ENCODE measurements at places on chromosomes 6 and 20. TPM values are rescaled to one million over a fixed set of nuclear protein-coding genes. Genes with fewer than 3 reads are reported as not detected.

- peaks cover 15% of the 10 kb centered on the region for H3K4me1 ChIP-seq
- no peak overlapping the region for H3K4me3 ChIP-seq
- peaks cover 37% of the 10 kb centered on the region for H3K36me3 ChIP-seq
- H3K27me3 ChIP-seq: peaks cover 1% of the 10 kb centered on the region
- no peak for DNase-seq
Measured at GRCh38 chr6:3019065-3019464, 19.4 kb downstream of the NQO2 start.

DNA sequence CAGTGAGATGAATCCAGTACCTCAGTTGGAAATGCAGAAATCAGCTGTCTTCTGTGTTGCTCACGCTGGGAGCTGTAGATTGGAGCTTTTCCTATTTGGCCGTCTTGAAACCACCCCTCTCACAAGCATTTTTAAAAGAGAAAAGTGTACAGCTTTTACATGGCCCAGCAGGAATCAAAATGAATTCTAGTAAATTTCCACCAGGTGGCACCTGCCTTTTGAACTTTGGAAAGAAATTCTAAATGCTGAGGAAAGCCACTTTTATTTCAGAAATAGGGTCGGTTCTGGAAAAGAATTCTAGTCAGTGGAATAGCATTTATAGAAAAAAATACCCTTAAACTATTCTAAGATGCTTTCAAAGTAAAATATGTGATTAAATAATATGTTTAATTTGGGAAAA is 647.8 kb downstream of the CD109 start:
- no peaks in the 10 kb centered on the region for H3K36me3 ChIP-seq
- no peak overlapping the region for H3K27ac ChIP-seq
- peak; percentile 8 for DNase-seq
- no peaks in the 10 kb centered on the region for H3K4me1 ChIP-seq

GRCh38 chr20:50335866-50336265 is 145.2 kb downstream of the CEBPB start:
- peaks cover 68% of the 10 kb centered on the region for H3K4me1 ChIP-seq
- no peak for DNase-seq
- peaks cover 4% of the 10 kb centered on the region for H3K27me3 ChIP-seq
- no peaks in the 10 kb centered on the region for H3K36me3 ChIP-seq
- peak overlapping the region; percentile 32 for H3K27ac ChIP-seq

CASS4 gene
- 0.50 TPM for total RNA-seq

GHRH gene
- total RNA-seq: not detected

DNA sequence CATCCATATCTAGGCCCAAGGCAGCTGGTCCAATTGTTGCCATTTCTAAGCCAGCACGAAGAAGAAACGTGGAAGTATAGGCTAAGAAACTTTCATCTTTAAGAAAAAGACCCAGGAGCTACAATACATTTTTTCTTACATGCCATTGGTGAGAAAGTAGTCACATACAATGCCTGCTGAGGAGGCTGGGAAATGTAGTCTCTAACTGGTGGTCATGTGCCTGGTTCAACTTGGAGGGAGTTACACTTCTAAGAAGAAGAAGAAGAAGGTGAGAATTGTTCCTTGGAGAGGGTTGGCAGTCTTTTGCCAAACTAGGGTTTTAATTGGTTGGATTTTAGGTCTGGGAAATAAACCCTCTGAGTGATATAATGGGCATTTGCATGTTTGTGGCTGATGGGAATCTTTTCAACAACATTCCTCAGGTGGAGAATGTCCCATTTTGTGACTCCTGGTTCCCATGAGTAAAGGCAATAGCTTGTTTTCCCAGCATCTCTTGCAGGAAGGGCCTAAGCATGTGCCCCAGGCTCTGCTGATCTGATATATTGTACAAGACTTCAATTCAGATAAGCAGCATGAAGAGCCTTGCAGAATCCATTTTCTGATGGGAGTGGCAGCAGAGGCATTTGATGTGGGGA is 47.0 kb upstream of the PREP start:
- no peak overlapping the region for H3K4me3 ChIP-seq
- H3K27me3 ChIP-seq: no peaks in the 10 kb centered on the region

DNA sequence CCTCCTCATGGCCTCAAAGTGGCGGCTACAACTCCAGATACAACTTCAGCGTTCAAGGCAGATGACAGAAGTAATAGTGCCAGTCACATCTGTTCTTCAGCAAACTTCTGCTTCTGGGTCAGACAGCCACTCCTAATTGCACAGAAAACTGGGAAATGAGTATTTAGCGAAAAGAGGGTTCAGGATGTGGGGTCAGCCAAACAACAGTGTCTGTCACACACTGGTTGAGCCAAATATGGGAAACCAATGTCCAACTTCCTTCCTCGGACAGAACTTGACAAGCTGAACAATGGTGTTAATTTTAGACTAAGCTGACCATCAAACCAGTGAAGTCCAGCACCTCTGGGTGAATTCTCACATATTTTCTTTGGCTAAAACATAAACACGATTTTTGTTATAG is 22.1 kb downstream of the NUDT3 start:
- H3K27ac ChIP-seq: no peak overlapping the region
- no peak overlapping the region for H3K4me3 ChIP-seq
- no peaks in the 10 kb centered on the region for H3K36me3 ChIP-seq
- peaks cover 12% of the 10 kb centered on the region for H3K4me1 ChIP-seq

- H3K27me3 ChIP-seq: no peaks in the 10 kb centered on the region
- H3K27ac ChIP-seq: no peak overlapping the region
- DNase-seq: no peak
- no peaks in the 10 kb centered on the region for H3K4me1 ChIP-seq
- no peak overlapping the region for H3K4me3 ChIP-seq
Measured at GRCh38 chr6:54865091-54865631, 18.6 kb downstream of the FAM83B start.

- peaks cover 1% of the 10 kb centered on the region for H3K27me3 ChIP-seq
- peaks cover 73% of the 10 kb centered on the region for H3K4me1 ChIP-seq
- H3K36me3 ChIP-seq: peaks cover 17% of the 10 kb centered on the region
- H3K27ac ChIP-seq: peak overlapping the region; percentile 89
- peak; percentile 90 for DNase-seq
Measured at GRCh38 chr6:72811971-72812421, 190.1 kb downstream of the KCNQ5 start.

GRCh38 chr20:36303020-36303595 is 3.0 kb upstream of the DLGAP4 start:
- no peak for DNase-seq
- no peak overlapping the region for H3K27ac ChIP-seq
- peaks cover 46% of the 10 kb centered on the region for H3K27me3 ChIP-seq
- H3K4me1 ChIP-seq: no peaks in the 10 kb centered on the region
- no peaks in the 10 kb centered on the region for H3K36me3 ChIP-seq
- H3K4me3 ChIP-seq: no peak overlapping the region

- peak overlapping the region; percentile 96 for H3K4me3 ChIP-seq
- DNase-seq: no peak
Measured at GRCh38 chr6:36594816-36595643, 868 bp downstream of the SRSF3 start.

GRCh38 chr6:143726015-143726647 is 48.4 kb downstream of the PHACTR2 start:
- H3K27me3 ChIP-seq: peaks cover 2% of the 10 kb centered on the region
- no peak overlapping the region for H3K4me3 ChIP-seq
- peaks cover 42% of the 10 kb centered on the region for H3K36me3 ChIP-seq
- H3K27ac ChIP-seq: no peak overlapping the region

DNA sequence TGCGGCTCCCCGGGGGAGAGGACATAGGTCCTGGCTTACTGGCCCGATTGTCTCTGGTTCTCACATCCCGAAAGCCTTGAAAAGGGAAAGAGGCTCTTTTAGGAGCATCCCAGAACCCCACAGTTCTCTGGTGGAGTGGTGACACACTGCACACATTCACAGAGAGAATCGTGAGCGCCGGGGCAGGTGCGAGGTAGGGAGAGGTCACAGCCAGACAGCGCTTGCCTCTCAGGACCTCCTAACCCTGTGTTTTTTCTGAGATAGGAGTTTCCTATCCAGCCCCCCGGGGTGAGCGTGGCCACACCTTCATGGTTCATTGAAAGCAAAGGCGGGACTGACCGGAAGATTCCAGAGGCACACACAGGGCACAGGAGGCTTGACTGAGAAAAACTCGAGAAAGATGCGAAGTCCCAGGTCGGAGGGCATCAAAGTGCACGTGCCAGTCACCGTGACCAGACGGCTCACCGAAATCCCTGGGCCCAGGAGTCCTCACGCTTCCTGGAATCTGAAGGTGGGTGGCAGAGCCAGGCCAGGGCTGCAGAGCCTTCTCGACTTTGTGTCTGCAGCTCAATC is 46.5 kb upstream of the FRMD1 start:
- H3K27ac ChIP-seq: no peak overlapping the region
- H3K36me3 ChIP-seq: peaks cover 10% of the 10 kb centered on the region
- no peak for DNase-seq
- H3K27me3 ChIP-seq: peaks cover 6% of the 10 kb centered on the region
- no peaks in the 10 kb centered on the region for H3K4me1 ChIP-seq
- H3K4me3 ChIP-seq: no peak overlapping the region

GRCh38 chr20:21490105-21490504 is 23.8 kb downstream of the NKX2-2 start:
- H3K36me3 ChIP-seq: no peaks in the 10 kb centered on the region
- no peak overlapping the region for H3K4me3 ChIP-seq
- H3K27ac ChIP-seq: no peak overlapping the region
- peak; percentile 22 for DNase-seq
- H3K4me1 ChIP-seq: no peaks in the 10 kb centered on the region
- peaks cover 27% of the 10 kb centered on the region for H3K27me3 ChIP-seq

GRCh38 chr20:3423126-3423525 is 15.7 kb upstream of the DNAAF9 start:
- DNase-seq: no peak
- H3K27ac ChIP-seq: no peak overlapping the region
- H3K4me1 ChIP-seq: peaks cover 8% of the 10 kb centered on the region
- H3K4me3 ChIP-seq: no peak overlapping the region
- peaks cover 4% of the 10 kb centered on the region for H3K27me3 ChIP-seq
- no peaks in the 10 kb centered on the region for H3K36me3 ChIP-seq

DNA sequence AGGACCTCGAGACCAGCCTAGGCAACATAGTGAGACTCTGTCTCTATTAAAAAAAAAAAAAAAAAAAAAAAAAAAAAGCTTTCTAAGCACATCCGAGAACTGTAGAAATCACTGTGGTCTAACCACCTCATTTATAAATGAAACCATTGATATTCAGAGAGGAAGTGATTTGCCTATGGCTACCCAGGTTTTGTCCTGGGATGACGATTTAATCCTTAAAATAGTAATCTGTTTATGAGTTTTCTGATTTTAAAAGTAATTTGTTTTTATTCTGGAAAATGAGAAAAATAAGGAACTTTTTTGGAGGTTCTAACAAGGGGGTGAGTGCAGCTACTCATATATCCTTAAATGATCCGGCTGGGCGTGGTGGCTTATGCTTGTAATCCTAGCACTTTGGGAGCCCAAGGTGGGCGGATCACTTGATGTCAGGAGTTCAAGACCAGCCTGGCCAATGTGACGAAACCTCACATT is 6.5 kb upstream of the BTN3A2 start:
- H3K36me3 ChIP-seq: no peaks in the 10 kb centered on the region
- no peak overlapping the region for H3K27ac ChIP-seq
- H3K27me3 ChIP-seq: no peaks in the 10 kb centered on the region
- peaks cover 36% of the 10 kb centered on the region for H3K4me1 ChIP-seq
- no peak overlapping the region for H3K4me3 ChIP-seq
- no peak for DNase-seq

DNA sequence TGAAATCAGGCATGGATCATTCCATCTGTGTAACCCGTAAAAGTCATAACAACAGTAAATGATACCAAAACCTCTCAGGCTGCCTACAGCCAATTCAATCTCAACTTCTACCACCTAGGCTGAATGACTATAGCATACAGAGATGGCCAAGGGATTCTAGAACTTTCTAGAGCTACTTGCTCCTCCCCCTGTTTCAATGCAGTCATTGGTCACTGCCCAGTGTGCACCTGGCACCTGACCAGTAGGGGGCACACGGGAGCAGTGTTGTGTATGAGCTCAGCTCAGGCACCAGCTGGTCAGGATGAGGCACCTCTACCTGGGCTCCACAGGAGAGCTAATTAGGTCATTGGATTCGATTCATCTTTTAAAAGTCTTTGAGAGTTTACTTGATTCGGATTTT is 86.2 kb downstream of the PLEKHG1 start:
- DNase-seq: no peak
- no peaks in the 10 kb centered on the region for H3K36me3 ChIP-seq
- peaks cover 4% of the 10 kb centered on the region for H3K27me3 ChIP-seq
- H3K4me1 ChIP-seq: no peaks in the 10 kb centered on the region
- H3K4me3 ChIP-seq: no peak overlapping the region

DNA sequence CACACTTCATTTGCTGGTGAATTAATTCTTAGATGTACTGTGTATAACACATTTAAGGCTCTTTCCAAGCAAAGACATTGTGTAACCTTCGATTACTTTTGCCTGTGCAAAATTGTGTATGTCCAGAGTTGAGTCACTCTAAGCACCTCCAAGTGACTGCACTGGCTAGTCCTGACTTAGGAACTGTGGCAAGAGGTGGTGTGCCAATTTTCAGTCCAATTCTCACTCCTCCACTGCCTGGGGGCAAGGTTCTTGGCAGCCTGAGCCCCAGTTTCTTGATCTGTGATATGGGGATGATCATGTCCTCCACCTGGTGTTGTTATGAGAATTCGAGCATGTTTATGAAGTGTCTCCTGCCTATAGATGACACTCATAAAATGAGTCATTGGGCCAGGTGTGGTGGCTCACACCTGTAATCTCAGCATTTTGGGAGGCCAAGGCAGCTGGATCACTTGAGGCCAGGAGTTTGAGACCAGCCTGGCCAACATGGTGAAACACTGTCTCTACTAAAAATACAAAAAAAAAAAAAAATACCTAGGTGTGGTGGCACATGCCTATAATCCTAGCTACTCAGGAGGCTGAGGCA is 105.3 kb upstream of the CDYL start:
- H3K36me3 ChIP-seq: no peaks in the 10 kb centered on the region
- no peak overlapping the region for H3K4me3 ChIP-seq
- no peak overlapping the region for H3K27ac ChIP-seq

GRCh38 chr6:18978337-18979128 is 591.4 kb downstream of the RNF144B start:
- DNase-seq: no peak
- no peak overlapping the region for H3K4me3 ChIP-seq
- no peaks in the 10 kb centered on the region for H3K27me3 ChIP-seq

Measured in HFFc6 (cell line).